ENCODE measurements at places on chromosomes 13 and 19.

DNA sequence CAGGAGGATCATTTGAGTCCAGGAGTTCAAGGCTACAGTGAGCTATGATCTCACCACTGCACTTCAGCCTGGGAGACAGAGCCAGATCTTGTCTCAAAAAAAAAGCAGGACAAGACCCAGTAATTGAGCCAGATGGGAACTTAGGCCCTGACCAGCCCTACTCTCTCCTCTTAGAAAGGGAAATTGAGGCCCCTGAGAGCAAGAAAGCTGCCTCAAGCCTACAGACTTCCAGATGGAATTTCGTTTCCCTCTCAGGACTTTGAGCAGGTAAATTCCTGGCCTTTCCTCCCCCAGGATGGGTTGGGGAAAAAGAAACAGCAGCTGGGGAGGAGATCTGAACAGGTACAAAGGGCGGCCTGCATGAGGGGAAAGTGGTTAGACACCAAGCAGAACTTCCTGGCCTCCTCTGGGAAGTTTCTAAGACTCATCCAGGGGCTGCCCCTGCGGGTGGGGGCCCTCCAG lies 3.6 kb upstream of the BCL3 start:
- DNase-seq: no peak

DNA sequence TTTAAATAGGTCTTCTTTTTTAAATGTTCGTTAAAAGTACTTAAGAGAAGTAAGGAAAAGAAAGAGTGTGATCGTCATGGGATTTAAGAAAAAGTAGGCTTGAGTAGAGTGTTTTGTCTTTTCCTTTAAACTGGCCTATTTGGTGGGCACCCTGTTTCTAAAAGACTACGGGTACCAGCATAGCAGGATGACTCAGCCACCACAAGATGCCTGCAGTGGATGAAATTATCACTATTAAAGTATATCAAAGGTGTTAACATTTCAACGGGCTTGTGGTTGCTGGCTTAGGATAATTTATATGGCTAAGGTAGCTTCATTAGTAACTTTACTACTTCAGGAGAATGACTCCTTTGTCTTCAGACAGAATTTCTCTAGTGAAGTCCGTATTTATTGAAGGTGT lies 112.6 kb downstream of the STARD13 start:
- DNase-seq: peak; percentile 63

- DNase-seq: peak; percentile 42
Measured at GRCh38 chr19:35963514-35963913, 27.3 kb downstream of the LRFN3 start.

DNA sequence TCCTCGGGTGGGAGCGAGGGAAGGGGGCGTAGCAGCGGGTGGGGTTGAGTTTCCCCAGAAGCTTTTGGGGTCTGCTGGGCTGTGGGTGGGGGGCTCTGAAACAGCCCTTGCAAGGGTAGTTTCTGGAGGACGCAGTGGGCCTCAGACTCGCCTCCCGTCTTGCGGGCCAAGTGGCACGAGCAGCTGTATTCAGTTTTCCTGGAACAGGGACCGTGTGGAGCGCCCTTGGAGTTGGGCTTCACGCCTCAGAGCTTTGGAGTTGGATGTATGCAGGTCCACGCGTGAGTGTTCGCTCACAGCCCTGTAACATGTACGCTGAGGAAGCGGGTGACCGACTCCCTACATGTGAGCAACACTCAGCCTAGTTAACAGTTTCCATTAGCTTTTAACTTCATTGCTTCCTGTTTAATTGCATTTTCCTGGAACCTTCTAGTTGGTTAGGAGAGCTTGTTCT lies 603 bp downstream of the TM9SF2 start:
- peak; percentile 11 for DNase-seq

GRCh38 chr19:43755256-43755801 lies 567 bp upstream of the SMG9 start:
- DNase-seq: peak; percentile 87

DNA sequence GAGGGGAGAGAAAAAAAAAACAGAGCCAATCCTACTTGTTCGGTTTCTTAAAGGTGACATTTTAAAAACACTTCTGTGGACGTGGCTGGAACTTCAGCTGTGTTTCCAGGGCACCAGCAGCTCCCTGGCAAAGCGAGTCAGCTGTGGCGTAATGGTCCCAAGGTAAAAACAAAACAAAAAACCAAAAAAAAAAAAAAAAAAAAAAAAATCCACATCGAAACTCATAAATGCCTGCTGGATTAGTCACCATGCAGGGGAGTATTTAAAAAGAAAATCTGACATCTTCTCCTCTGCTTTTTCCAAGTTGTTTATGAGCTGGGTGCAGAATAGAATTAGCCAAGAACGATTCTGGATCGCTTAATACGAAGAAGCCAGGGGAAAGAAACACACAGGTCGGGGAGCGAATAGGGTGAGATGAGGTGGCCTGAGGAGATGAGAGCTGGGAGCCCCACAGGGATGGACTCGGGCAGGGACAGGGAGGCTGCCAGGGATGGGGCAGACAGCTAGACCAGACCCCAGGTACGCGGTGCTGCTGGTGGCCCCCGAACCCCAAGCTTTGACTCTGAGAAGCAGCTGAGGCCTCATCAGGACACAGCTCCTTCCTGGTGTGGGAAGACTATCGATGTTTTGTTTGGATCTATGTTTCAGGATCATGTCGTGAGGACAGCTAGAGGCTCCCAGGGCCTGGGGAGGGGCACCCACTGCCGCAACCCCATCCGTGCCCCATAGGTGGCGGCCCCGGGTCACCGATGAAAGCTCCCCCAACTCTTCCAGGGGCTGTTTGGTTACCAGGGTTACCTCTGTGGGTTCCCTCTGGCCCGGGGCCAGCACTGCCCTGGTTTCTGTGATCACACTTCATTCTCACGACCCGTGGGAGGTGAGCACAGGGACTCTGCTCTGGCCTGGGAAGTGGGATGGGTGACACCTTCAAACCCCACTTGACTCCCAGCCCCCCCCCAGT lies 3.1 kb upstream of the CTXN1 start:
- DNase-seq: peak; percentile 74

All from SW480 (cell line).